ENCODE measurements at places on chromosomes 5 and 9.

DNA sequence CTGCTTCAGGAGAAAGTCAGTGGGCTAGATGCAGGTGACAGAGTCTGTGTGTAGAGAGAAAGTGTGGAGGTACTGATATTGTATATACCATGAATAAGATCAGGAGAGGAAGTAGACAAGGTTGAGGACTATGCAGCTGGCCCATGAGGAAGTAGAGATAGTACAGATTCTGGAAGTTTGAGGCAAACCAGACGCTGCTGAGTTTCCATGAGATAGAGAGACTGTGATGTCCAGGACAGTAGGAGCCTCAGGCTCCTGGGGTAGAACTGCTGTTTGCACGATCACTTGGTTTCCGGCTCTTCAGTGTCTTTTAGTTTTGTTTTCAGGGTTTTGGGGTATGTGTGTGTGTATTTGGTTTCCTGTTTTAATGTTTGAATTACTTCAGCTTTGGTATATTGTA is 13.6 kb downstream of the OTULINL start:
- DNase-seq, result no peak

GRCh38 chr5:133779828-133780475 is 167.6 kb upstream of the FSTL4 start:
- DNase-seq, result no peak

DNA sequence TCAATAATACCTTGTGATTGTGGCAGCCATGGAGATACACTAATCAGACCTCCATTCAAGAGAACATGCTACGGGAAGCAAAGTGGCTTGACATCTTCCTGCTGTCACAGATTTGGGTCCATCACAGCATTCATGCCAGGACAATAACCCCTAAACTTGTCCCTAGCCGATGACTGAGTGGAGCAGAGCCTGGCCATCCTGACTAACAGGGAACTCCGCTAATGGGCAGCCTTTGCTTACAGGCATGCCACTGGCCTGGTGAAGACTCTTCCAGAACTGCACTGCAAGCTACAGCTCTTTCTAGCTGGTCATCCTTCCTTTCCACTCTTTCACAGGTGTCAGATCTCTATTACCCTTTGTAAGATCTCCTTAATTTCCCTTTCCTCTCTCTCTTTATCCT is 16.0 kb downstream of the FAM174A start:
- no peak for DNase-seq

DNA sequence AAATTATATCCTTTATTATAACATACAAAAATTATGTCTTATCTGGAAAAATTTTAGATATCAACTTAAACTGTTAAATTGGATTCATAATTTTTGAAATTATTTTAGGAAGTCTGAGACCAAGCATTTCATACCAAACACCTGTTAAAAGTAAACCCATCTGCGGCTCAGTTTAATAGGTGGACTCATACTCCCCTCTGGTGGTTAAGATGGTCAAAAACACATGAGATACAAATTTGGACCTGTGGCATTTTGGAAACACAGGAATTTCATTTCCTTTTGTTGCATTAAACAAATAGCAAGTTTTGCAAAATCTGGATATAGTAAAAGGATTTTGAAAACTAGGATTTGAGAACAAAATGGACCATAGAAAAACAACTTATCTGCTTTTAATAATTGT is 53.7 kb downstream of the RGMB start:
- peak; percentile 61 for DNase-seq

DNA sequence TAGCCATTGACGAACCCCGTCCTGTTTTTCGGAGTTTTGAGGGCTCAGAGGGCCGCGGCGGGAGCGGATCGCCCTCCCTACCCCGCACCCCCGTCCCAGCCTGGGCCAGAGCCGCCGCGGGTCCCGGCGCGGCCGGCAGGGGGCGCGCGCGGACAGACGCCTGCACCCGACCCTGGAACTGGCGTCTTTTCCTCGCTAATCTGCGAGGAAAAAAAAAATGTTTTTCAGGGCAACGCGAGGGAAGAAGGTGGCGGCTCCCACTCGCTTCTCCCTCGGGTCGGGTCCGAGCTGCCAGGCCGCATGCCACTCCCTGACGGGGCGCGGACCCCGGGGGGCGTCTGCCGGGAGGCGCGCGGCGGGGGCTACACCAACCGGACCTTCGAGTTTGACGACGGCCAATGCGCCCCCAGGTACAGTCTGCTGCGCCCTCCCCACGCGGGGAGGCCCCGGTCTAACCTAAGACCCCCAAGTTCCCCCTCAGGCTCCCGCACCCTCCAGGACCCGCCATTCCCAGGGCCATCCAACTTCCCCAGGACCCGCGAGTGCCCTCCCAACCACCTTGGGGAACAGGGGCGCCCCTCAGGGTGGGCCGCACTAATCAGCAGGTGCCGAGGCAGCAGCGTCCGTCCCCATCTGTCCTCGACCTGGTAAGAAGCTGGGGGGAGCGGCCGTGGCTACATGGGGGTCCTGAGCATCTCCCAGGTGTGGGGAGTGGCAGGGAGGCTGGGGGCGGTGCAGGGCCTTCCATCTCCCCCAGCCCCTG is at the start of gene KCNT1:
Gene KCNT1, plus strand, starts transcription at position 227 of the 763 bp plus-strand sequence. Its CDS starts 74 bp downstream, at position 301.
- DNase-seq, result peak; percentile 27

- peak; percentile 32 for DNase-seq
Measured at GRCh38 chr5:52801329-52801728, 13.6 kb downstream of the ITGA1 start.

DNA sequence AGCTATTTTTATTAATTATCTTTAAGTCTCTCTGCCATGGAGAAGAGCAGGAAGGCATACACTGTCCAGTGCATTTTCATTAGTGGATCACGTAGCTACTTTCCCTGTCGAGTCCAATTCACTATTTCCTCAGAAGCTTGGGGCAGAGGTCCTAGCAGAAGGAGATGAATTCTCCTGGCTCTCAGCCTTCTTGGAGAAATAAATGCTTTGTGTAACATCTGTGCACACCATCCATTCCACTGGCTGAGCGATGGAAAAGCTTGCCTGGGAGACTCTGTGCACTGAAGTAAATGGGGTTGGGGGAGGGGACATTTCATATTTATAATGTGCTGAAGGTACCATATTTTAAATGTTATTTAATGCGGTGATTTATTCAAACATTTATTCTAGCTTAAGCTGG is 23.4 kb downstream of the PROP1 start:
- no peak for DNase-seq

GRCh38 chr9:126532019-126532462 is 81.7 kb upstream of the LMX1B start:
- no peak for DNase-seq

DNA sequence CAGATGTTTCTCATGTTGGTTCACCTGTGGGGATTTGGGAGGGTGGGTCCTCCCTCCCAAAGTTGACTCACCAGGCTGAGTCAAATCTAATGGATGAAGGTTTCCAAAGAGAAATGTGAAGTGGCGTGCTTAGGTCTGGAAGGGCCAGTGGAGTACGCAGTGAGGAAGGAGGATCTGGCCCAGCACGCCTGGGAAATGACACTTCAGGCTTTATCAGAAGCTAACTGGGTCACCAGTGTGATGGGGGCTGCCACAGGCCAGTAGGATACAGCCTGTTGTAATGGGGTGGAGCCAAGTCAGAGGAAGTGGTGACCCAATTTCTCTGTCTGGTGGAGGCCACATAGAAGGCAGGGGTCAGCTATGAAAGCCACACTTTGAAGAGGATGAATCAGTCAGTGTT is 18.0 kb downstream of the POLR1E start:
- no peak for DNase-seq

DNA sequence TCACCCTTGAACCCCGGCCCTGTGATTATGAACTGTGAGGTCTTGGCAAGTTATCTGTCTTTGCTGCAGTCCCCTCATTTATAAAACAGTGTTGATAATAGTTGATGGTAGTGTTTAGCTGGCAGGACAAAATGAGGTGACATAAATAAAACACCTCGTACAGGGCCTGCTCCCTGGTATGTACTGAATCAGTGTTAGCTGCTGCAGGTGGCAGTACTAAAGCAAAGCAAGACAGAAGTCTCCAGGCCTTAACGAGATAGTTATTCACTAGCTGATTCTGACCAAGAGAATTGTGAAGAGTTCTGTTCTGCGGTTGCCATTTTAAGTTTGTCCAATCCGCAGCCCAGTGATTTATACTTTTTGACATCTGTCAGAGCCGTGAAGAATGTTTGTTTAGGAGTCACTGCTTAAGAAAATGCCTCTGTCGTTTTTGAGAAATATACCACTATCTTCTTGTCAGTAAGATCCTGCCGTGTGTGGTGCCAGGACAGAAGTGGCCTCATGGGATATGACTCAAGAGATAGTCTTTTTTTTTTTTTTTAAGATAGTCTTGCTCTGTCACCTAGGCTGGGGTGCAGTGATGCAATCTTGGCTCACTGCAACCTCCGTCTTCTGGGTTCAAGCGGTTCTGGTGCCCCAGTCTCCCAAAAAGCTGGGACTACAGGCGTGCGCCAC is 75.9 kb downstream of the KDM4C start:
- DNase-seq, result peak; percentile 32

- no peak for DNase-seq
Measured at GRCh38 chr9:126470241-126470993, 143.3 kb upstream of the LMX1B start.

- no peak for DNase-seq
Measured at GRCh38 chr5:38456657-38457399, 99.6 kb downstream of the LIFR start.

DNA sequence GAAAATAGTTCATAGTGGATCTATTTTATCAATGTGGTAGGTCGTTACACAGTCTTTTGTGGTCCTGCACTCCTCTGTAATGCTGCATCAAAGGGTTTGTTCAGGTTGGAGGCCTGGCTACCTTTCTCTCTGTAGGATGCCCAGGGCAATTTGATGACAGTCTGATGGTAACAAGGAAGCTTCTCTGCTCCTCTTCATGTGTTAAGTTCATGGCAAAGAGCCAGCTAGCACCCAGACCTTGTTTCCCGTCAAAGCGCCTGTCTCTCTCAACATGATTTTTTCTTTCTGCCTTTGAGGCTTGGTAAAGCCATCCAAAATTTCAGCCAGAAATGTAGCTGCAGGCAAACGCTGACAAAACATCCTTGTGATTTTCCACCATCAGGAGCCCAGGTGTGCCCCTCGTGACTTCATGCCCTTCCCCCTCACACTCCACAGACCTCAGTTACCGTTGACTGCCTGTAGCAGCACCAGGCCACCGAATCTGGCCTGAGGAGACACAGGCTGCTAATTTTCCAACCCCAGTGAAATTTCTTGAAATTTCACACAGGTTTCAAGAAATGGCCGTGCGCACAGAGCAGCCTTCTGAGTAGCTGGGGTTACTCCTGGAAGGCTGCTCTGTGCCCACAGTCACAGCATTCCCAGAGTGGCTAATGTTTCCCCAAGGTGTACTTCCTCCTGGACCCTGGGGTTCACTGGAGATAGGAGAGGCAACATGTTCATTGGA is 292.7 kb downstream of the CWC27 start:
- DNase-seq, result no peak

DNA sequence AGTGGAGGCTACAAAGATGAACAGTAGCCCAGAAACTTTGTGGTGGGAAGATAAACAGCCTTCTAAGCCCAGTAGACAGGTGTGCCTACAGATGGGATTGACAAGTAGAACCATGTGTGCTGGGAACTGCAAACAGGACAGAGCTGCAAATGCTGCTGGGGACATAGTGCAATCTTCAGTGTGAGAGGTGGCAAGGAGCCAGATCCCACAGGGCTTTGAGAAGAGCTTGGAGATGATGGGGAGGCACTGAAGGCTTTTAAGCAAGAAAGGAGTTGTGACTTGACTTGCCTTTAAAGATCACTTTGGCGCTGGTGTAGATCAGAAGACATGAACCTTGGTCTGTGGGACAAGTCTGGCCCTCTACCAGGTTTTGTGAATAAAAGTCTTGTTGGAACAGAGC is 675.2 kb downstream of the ACTL7B start:
- peak; percentile 5 for DNase-seq

DNA sequence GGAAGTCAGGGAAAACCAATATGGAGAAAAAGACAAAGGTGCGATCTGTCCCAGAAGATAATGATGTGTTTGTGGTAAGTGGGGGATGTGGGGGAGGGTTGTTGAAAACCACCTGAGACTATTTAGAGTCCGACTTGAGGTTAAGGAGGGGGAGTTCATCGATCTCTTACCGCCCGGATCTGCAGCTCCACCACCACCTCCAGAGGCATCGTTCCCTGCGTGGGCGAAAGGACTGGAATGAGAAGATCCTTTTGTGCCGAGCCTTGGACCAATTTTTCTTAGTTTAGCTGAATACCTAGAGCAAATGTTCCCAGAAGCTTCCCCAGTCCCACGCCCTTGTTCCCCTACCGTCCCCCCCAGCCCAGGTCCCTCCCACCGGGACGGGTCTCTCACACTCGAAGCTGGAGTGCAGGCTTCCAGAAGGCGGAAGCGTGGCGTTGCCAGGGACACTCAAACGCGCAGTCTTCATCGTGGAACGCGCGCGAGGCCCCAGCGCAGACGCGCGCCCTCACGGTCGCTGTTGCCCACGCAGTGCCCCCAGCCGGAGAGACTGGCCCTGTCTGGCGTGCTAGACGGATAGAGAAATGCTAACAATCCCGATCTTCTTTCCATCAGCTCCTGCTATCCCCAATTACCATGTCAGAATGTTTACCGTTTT is at the start of gene SPATA6L:
Gene SPATA6L, minus strand, starts transcription at position 439 of the 658 bp plus-strand sequence. Its CDS starts 230 bp downstream, at position 209.
- DNase-seq, result peak; percentile 43

- DNase-seq, result no peak
Measured at GRCh38 chr5:154647761-154648145, 107.4 kb upstream of the LARP1 start.

- no peak for DNase-seq
Measured at GRCh38 chr9:70030156-70030555, 13.5 kb upstream of the MAMDC2 start.

GRCh38 chr5:97224112-97224750 is 41.2 kb upstream of the RIOK2 start:
- peak; percentile 32 for DNase-seq

GRCh38 chr5:156427315-156427714 is 100.4 kb downstream of the SGCD start:
- DNase-seq, result no peak

DNA sequence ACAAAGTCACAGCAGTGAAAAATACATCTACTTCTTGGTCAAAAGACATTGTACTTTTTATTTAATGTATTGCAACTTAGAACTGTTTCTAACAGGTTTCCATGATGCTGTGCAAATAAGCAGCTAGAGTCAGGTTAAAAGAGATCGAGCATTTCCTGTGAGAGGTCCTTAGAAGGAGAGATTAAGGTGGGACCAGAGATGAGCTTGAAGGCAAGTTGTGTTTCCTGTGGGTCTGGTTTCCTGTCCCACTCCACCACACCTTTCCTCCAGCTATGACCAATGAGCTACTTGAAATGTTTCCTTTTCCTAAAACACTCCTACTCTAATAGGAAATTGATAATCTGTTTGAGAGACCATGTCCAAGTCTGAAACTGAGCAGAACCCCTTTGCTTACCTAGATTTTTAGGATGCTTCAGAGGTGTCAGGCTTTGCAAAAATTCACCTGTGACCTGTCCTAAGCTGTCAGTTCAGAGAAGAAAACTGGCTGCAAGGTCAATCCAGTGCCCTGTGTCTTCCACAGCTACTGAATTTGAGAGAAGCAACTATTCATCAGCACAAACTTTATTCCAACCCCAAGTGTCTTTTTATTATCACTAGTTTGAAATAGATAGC is 13.1 kb upstream of the RLN1 start:
- no peak for DNase-seq

DNA sequence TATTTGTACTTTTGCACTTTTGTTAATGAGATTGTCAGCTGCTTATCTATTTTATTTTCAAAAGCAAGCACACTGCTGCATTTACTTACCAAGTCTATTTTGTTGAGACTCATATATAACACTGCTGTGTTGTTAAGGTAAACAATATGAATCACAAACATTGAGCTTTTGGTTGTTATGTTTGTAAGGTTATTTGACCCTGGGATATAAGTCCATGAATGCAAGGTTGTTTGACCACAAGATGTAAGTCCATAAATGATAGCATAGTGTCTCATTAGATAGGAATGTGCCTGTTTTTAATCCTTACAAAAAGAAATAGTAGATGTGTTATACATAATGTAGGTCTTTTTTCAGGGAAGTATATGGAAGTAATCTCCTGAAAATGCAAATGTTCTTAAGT is 845.9 kb downstream of the CDH9 start:
- peak; percentile 22 for DNase-seq

All from astrocyte of the spinal cord (primary cell).